ENCODE measurements at places on chromosomes 12 and 14.

DNA sequence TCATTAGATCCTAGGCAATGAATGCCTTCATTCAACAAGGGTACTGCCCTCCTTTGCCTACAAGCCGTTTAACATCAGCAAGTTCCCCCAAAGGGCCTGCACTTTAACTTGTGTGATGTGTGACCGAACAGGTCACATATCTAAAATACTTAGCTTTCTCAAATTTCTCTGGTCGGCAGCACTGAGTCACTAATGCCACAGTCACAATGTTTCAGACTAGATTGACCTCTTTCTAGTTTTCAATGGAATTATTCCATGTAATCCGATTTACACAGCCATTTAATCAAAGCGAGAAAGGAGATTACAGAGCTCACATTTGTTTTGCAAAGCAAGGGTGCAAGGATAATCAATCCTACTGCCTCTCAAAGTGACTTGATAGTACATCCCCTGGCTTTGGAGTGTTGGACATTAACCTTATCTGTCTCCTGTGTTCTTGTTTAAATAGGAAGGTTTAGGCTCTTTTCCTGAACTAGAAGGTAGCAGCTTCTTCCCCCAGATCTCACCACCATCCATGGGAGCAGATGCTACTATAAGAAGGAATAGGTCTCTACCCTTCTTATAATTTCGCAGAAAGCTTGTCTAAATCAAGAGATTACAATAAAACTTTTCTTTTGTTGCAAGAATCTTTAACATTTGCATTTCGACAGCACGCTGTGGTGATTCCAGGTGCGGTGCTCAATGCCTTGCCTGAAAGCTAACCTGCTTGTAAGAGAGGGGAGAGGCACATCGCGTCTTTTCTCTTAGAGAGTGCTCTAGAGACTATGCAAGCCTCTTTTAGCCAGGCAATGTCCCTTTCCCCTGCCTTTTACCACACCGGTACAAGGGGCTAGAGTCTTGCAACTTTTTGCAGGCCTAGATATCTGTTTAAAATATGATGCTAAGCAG lies 1.8 kb downstream of the KITLG start:
- no peak for DNase-seq

GRCh38 chr12:52307836-52308805 lies 13.1 kb downstream of the KRT83 start:
- no peak for DNase-seq

DNA sequence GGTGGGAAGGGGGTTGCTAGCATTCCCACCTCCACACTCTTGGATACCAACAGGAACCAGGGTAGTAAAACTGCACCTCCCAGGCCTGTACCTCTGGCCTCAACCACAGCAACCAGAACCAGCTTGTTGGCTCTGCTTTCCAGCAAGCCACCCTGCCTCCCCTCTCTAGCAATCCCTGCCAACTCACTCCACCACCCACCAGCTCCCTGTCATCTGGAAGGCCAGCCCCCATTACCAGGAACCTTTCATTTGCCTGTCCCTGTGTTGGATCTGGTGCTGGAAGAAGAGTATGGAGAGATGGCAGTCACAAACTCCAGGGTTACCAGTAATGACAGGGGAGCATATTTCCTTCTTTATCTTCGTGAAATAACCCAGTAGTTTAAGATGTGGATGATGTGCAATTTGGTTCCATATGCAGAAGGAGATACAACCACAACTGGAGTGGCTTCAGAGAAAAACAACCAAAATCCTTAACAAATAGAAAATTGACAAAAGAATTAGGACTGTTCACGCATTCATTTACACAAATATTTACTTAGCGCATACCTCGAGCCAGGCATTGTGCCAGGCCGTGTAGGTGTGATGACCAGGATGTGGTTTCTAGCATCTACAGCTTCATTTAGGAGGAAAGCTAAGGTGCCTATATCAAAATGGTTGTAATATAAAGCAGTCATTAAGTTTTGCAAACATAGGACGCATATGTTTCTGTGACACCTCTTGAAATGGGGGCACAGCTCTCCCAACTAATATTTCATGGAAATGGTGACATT lies 3.4 kb downstream of the B4GALNT3 start:
- DNase-seq = no peak

DNA sequence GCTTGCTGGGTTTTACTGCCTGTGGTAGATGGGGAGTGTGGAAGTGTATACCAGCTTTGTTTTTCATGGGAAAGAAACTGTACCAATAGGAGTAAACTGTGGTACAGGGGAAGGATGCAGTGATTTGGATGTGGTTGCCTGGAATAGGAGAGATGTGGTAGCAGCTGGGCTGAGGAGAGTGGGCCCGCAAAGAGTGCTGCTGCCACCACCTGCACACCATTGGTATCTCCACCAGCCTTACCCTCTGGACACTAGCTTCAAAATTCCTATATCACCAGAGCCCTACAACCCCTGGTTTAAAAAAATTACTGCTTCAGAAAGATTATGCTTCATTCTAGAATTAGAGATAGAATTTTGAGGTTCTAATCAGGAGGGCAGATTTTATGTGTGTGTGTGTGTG lies 53.6 kb downstream of the AKAP6 start:
- DNase-seq = no peak

DNA sequence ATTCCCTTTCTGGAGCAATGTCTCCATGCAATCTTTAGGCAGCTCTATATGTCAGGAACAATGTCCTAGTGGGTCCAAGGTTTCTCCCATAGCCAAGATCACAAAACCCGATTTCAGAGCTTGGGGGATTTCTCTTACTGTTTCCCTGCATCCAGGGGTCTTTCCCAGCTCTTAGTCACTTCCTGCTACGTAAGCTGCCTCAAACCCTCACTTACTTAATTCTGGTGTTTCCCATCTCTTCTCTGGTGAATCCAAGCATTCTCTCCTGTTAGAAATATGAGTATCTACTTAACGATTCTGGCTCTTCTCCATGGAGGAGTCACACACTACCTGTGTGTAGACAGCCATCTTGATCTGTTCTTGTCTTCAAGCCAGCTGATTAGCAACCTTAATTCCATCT lies 80.0 kb downstream of the IFNG-AS1 start:
- no peak for DNase-seq

- DNase-seq = no peak
Observed at GRCh38 chr14:103142026-103142425, 18.8 kb downstream of the TNFAIP2 start.

DNA sequence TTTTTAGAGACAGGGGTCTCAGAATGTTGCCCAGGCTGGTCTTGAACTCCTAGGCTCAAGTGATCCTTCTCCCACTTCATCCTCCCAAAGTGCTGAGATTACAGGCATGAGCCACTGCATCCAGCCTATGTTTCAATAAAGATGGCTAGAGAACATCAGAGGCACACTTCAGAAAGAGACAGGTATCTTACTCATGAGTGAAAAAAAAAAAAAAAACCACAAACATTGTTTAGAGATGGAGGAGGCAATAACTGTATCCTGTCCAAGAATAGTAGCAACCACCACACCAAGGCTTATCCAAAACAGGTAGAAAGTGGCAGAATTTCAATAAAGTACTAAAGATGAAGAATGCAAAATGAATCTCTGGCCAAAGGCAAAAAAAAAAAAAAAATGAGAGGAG lies 30.3 kb downstream of the EEA1 start:
- DNase-seq = no peak

GRCh38 chr12:10182354-10183049 lies 3.7 kb downstream of the TMEM52B start:
- DNase-seq = no peak

DNA sequence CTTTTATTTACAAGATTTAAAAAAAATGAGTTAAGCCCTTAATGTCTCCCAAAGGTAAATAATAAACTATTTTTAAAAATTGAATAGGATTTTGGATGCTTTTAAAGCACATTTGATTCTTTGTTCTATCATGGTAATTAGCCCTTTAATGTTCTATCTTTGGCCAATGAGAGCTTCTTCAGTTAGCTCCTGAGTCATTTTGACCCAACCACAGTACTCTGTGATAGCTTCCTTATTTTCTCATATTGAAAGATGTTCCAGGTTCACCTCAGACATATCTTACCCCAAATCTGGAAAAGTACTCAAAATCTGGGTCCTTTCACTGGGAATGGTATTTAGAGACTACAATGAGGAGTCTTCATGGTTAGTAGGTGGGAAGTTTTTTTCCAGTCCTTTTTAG lies 98.0 kb downstream of the MYRFL start:
- no peak for DNase-seq

DNA sequence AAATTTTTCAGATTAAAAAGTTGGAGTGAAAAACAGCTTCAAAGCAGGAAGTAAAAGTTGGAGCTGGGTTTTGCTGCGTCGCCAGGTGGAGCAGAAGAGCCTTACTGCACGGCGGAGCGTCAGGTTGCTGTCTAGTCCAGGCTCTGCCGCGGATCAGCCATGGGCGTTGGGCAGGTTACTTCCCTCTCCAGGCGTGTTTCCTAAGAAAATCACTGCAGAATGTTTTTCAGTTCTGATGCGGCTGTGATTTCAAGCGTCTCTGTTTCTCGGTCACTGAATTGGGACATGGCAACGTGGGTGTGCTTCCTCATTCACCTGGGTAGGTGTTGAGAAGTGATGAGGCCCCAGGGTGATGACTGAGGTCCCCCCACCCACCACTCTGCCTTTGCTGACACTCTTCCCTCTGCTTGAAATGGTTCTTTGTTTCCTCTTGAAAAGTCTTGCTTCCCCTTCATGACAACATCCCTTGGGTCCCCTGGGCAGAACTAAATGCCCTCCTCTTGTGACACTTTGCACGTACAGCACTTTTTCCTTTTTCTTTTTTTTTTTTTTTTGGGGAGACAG lies 7.6 kb downstream of the EVL start:
- peak; percentile 65 for DNase-seq

GRCh38 chr14:75554482-75554881 lies 23.9 kb upstream of the FLVCR2 start:
- DNase-seq = no peak

DNA sequence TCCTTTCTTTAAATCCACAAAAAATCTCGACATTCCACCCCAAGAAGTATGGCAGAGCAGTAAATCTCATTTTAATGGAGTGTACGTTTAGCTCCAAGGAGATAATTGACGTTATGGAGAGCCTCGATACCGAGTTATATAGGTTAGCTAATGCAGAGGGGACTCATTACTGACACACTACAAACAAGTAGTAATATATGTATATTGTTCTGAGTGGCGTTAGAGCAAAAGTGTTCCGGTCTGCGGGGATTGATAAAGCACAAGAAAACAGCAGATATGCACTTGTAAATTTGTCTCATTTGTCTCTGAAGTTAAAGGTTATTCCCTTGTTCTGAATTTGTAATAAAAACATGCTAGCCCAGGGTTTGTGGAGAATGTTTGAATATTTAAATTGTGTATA lies 84.1 kb downstream of the BCL11B start:
- no peak for DNase-seq

- no peak for DNase-seq
Observed at GRCh38 chr14:80705241-80705980, 236.1 kb downstream of the CEP128 start.

GRCh38 chr12:1306817-1307216 lies 287.6 kb downstream of the FBXL14 start:
- DNase-seq = no peak

DNA sequence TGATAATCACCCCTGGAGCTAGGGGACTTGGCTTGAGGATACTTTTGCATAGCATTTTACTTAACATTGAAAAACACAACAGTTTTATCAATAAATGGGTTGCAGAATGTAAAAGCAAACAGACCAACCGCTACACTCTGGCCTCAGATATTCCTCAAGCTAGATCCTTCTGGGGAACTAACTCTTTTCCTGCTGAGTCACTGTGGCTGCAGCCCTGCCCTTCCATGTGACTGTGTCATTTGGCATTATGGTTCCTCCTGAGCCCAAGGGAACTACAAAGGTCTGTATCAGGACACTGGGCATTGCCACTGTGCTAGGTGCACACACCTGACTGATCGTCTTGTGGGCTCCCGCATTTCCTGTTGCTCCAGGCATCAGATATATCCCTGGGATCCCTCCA lies 56.6 kb downstream of the TTC9 start:
- DNase-seq = peak; percentile 54

DNA sequence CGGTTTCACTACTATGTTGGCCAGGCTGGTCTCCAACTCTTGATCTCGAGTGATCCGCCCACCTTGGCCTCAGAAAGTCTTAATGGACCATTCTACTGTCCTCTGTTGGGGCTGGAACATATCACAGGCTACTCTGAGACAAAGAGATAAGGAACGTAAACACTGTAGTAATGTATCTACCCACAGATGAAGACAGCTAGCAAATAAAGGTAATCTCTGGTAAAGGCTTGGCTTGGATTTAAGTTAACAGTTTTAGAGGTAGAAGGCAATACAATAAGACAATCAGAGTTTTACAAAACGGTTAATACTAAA lies 44.6 kb upstream of the ISM2 start:
- no peak for DNase-seq

- DNase-seq = no peak
Observed at GRCh38 chr12:4148418-4149056, 125.0 kb upstream of the CCND2 start.

DNA sequence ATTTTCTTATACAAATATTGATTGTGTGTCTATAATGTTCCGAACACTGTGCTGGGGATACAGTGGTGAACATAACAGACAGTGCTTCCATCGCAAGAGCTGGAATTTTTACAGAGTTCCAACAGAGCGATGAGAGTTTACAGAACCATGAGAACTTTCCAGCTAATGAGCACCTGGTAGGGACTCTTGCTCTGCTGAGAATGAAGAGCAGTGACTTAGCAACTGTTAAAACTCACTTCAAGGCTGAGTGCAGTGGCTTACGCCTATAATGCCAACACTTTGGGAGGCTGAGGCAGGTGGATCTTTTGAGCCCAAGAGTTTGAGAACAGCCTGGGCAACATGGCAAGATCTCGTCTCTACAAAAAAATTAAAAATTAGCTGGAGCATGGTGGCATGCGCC lies 113.8 kb upstream of the DIO2 start:
- DNase-seq = no peak

DNA sequence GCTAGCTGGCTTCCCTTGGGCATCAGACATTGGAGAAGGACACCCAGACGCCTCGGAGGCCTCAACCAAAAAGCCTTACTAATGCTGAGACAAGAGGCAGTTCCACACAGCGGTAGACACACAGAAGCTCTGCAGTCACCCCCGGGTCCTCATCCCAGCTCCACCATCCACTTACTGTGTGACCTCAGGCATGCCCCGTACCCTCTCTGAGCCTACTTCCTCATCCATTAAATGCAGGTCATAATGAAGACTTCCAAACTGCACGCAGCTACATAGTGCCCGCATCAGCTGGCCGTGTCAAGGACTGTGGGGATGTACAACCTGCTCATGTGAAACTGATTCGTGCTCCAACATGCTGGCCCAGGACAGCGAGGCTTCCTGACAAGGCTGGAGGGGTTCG lies 72.3 kb downstream of the KDM2B start:
- no peak for DNase-seq

DNA sequence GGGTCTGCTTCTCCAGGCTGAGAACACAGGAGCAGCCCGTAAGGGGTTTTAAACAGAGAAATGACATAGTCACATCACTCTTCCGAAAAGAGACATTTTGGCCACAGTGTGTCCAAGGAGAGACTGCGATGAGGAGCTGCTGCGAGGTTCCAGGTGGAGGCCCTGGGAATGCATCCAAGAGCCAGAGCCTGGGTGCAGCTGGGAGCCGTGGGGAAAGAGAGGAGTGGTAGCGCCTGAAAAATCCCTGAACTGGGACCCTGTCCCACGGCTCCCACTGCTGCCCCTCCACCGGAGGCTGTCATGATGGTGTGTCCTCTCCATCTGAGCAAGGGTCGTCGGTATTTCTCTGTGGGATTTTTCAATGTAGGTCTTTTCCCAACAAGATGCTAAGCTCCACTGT lies 146.9 kb downstream of the BCL11B start:
- DNase-seq = no peak

All from KBM-7 (cell line).